ENCODE measurements at places on chromosomes 5 and 9. TPM values are rescaled to one million over a fixed set of nuclear protein-coding genes. Genes with fewer than 3 reads are reported as not detected.

DNA sequence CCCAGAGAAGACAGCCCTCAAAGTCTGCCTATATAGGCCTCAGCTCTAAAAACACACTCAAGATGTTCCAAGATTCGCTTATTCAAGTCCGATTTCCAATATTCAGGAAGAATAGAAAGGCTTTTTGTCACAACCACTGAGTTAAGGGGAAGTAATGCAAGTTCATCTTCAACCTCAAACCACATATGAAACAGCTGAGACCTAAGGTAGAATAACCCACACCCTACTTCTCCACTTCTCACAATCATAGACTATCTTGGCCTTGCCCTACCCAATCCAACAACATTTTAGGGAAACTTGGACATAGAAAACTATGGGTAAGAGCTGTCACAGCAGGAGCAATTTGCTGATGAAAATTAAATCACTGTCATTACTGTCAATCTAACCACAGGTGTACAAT lies 152.0 kb upstream of the LRRTM2 start:
- no peak for DNase-seq
- no peaks in the 10 kb centered on the region for H3K27me3 ChIP-seq
- H3K36me3 ChIP-seq = peaks cover 6% of the 10 kb centered on the region
- peaks cover 35% of the 10 kb centered on the region for H3K4me1 ChIP-seq

The SLC6A19 gene
- not detected for total RNA-seq

DNA sequence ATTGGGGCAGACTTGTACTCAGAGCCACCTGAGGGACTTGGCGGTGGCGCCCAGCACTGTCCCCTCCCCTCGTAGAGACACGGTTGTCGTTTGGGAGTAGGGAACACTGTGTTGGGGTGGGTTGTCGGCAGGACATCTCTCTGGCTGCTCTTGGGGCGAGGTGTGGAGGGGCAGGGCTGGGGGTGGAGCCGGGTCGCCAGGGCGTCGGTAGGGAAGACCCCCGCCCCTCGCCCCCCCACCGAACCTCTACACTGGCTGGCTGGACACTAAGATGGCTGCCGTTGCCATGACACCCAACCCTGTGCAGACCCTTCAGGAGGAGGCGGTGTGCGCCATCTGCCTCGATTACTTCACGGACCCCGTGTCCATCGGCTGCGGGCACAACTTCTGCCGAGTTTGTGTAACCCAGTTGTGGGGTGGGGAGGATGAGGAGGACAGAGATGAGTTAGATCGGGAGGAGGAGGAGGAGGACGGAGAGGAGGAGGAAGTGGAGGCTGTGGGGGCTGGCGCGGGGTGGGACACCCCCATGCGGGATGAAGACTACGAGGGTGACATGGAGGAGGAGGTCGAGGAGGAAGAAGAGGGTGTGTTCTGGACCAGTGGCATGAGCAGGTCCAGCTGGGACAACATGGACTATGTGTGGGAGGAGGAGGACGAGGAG lies 778 bp downstream of the TRIM41 start:
- DNase-seq = no peak
- peak overlapping the region; percentile 92 for H3K4me3 ChIP-seq
- peak overlapping the region; percentile 97 for H3K27ac ChIP-seq
- peaks cover 35% of the 10 kb centered on the region for H3K4me1 ChIP-seq
- H3K27me3 ChIP-seq = no peaks in the 10 kb centered on the region

The IL3 gene
- not detected for total RNA-seq

GRCh38 chr5:172004824-172005237 lies 1.6 kb downstream of the FBXW11 start:
- peaks cover 59% of the 10 kb centered on the region for H3K4me1 ChIP-seq
- peak overlapping the region; percentile 94 for H3K4me3 ChIP-seq
- no peaks in the 10 kb centered on the region for H3K27me3 ChIP-seq

GRCh38 chr5:173302546-173303155 lies 25.6 kb downstream of the STC2 start:
- no peak for DNase-seq
- H3K27ac ChIP-seq = no peak overlapping the region
- H3K4me1 ChIP-seq = peaks cover 41% of the 10 kb centered on the region
- no peaks in the 10 kb centered on the region for H3K27me3 ChIP-seq
- no peak overlapping the region for H3K4me3 ChIP-seq
- peaks cover under 1% of the 10 kb centered on the region for H3K36me3 ChIP-seq

- no peaks in the 10 kb centered on the region for H3K36me3 ChIP-seq
- no peak overlapping the region for H3K4me3 ChIP-seq
- peaks cover 5% of the 10 kb centered on the region for H3K27me3 ChIP-seq
- no peak for DNase-seq
- H3K27ac ChIP-seq = no peak overlapping the region
Measured at GRCh38 chr9:1869843-1870242, 145.3 kb upstream of the SMARCA2 start.

- peak; percentile 8 for DNase-seq
- H3K4me1 ChIP-seq = no peaks in the 10 kb centered on the region
- no peaks in the 10 kb centered on the region for H3K27me3 ChIP-seq
Measured at GRCh38 chr9:93086447-93087224, 9.4 kb upstream of the CARD19 start.

The PSMB7 gene
- 105 TPM for total RNA-seq

- H3K36me3 ChIP-seq = no peaks in the 10 kb centered on the region
- DNase-seq = no peak
- H3K27me3 ChIP-seq = peaks cover 12% of the 10 kb centered on the region
- H3K4me1 ChIP-seq = no peaks in the 10 kb centered on the region
Measured at GRCh38 chr5:174167080-174167910, 121.8 kb downstream of the NSG2 start.

GRCh38 chr5:139711067-139711905 lies 63.1 kb downstream of the CXXC5 start:
- peaks cover 42% of the 10 kb centered on the region for H3K4me1 ChIP-seq
- no peaks in the 10 kb centered on the region for H3K36me3 ChIP-seq
- no peak for DNase-seq
- H3K4me3 ChIP-seq = peak overlapping the region; percentile 66
- peak overlapping the region; percentile 84 for H3K27ac ChIP-seq
- H3K27me3 ChIP-seq = no peaks in the 10 kb centered on the region

- no peaks in the 10 kb centered on the region for H3K27me3 ChIP-seq
- peaks cover 6% of the 10 kb centered on the region for H3K4me1 ChIP-seq
- H3K36me3 ChIP-seq = peaks cover 6% of the 10 kb centered on the region
- no peak overlapping the region for H3K4me3 ChIP-seq
- H3K27ac ChIP-seq = no peak overlapping the region
Measured at GRCh38 chr9:112241491-112241890, 66.4 kb upstream of the SUSD1 start.

GRCh38 chr9:16064771-16065170 lies 511.9 kb downstream of the CCDC171 start:
- DNase-seq = no peak
- H3K36me3 ChIP-seq = peaks cover 2% of the 10 kb centered on the region
- H3K27me3 ChIP-seq = no peaks in the 10 kb centered on the region
- H3K27ac ChIP-seq = no peak overlapping the region
- H3K4me1 ChIP-seq = peaks cover 17% of the 10 kb centered on the region
- no peak overlapping the region for H3K4me3 ChIP-seq

The TNPO1 gene
- 132 TPM for total RNA-seq

The BTNL8 gene
- total RNA-seq = not detected

DNA sequence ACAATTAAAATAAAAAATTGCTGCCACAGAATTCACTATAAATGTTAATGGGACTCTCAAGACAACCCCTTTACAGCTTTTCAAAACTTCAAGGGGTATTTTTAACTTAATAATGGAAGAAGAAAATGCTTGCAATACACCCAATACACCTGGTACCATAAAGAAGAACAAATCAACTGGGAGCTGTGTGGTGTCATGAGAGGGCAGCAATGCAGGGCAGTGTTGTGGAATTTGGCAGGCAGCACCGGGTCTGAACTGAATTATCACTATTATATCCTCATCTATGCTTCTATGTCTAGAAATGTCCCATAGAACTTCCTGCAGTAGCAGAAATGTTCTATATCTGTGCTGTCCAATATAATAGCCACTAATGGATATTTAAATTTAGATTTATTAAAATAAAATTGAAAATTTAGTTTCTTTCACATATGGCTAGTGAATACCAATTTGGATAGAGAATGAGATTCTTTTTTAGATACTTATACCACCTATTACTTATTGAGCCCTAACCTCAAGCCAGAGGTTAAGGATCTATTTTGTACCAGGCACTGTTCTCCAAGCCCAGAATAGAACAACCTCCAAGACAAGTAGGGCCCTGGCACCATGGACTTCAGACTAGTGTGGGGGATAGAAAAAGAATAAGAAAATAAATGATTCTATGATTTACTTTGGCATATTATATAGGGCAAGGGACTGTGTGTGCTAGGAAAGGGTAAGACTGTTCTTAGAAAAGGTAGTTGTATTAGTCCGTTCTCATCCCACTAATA lies 265.3 kb downstream of the PDE4D start:
- no peak overlapping the region for H3K4me3 ChIP-seq
- peaks cover 3% of the 10 kb centered on the region for H3K4me1 ChIP-seq
- H3K27ac ChIP-seq = no peak overlapping the region
- no peaks in the 10 kb centered on the region for H3K27me3 ChIP-seq

The HTR1A gene
- not detected for total RNA-seq

DNA sequence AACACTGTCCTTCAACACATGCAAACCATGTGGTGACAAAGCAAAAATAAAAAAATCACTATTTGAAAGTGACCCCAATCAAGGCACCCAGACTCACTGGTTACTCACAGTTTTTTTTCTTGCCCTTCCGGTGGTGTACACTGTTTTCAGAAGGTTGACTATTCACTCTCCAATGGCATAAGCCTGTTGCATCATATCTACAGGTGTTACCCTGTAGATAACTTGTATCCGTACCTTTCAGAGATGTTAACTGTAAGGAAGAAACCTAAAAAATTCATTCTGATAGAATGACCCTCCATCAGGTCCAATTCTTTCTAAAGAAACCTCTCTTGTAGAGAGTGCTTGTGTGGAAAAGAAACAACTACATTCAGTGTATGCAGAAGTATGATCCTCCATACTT lies 193.6 kb upstream of the RASA1 start:
- H3K36me3 ChIP-seq = no peaks in the 10 kb centered on the region
- H3K4me1 ChIP-seq = peaks cover 5% of the 10 kb centered on the region

DNA sequence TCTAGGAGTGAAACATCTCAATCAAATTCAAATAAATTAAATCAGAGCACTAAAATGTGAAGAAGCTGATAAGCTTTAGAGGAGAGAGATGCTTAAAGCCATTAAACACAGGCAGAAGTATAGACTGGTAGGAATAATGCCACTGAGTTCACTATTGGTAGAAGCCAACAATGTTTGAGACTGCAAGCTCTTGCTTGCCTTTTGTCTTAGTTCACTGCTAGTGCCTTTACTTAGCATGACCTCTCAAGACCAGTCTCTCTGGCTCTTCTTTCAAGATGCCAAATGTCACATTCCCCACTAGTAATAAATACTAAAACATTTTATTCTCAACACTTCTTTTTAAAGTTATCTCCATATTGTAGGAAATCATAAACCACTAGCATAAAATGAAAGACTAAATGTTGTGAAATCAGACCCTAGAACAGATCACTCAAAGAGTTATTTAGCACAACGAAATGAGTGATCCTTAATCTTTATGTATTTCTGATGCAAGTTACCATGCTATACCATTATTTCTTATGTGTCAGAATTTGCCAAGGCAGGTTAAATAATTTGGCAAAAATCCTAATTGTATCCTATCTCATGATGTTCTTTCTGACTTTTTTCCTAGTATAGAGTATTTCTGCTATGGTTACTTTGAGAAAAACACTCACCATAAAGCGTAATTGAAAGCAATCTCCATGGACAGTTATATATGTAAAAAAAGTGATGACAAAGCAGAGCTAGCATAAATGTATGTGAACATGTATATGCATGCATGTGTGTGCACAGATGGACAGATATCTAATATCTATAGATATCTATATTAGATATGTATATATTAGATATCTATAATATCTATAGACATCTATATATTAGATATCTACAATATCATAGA lies 57.5 kb downstream of the PJA2 start:
- H3K4me1 ChIP-seq = peaks cover 16% of the 10 kb centered on the region
- no peak overlapping the region for H3K27ac ChIP-seq
- H3K27me3 ChIP-seq = no peaks in the 10 kb centered on the region
- H3K4me3 ChIP-seq = no peak overlapping the region
- DNase-seq = no peak

The FBN2 gene
- total RNA-seq = 303 TPM

The PIGO gene
- 35.3 TPM for total RNA-seq

DNA sequence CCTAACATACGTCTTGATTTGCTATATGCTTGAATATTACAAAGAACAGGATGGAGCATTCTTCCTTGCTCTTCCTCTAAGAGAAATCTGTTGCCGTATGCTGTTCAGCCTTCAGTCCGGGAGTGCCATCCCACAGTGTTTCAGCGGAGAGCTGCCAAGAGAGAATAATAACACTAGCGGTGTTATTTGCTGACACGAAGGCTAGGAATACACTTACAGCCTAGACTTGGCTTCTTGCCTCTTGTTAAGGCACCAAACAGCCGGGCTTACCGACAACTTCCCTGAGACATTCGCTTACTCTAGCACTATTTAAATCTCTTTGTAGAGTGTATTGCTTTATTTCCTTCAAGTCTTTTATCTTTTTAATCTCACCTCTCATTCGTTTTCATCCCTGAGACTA lies 31.4 kb downstream of the KCTD16 start:
- no peaks in the 10 kb centered on the region for H3K36me3 ChIP-seq
- no peak for DNase-seq
- peaks cover 15% of the 10 kb centered on the region for H3K27me3 ChIP-seq
- H3K4me1 ChIP-seq = peaks cover 21% of the 10 kb centered on the region

DNA sequence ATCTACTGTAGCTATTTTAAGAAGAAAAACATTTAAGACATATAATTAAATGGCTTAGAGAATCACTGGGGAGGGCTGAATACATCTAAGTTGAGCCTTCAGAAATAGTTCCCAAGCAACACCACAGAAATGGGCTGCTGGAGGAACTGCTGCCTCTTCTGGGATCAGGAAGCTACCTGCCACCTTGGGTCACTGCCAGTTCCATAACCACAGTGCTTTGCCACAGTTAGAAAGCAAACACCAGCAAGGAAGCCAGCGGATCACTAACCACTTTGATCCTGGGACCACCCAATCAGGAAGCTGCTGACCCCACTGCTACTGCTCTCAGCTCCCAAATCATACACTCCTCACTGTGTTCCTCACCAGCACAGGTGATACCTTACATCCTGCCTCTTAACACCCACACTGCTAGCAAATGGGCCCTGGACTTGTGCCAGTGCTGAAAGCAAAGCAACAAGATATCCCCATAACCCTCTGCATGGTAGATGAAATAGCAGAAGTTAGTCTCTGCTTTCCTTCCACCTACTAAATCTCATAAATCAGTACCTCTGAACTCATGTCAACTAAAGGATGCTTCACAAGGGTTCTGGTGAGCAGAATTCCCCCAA lies 346.9 kb downstream of the DEPDC1B start:
- no peak overlapping the region for H3K4me3 ChIP-seq
- no peak for DNase-seq
- no peaks in the 10 kb centered on the region for H3K36me3 ChIP-seq
- peaks cover 30% of the 10 kb centered on the region for H3K4me1 ChIP-seq
- no peaks in the 10 kb centered on the region for H3K27me3 ChIP-seq

- H3K27me3 ChIP-seq = no peaks in the 10 kb centered on the region
- DNase-seq = no peak
- H3K4me1 ChIP-seq = peaks cover 14% of the 10 kb centered on the region
- no peak overlapping the region for H3K27ac ChIP-seq
- no peak overlapping the region for H3K4me3 ChIP-seq
Measured at GRCh38 chr5:180375291-180375690, 22.2 kb upstream of the GFPT2 start.
